NCI-H460 (cell line): ENCODE measurements at places on chromosomes 13 and 19. TPM values are rescaled to one million over a fixed set of nuclear protein-coding genes. Genes with fewer than 3 reads are reported as not detected.

SNRPA gene
- total RNA-seq: 185 and 211 TPM in 2 replicates

SLC25A23 gene
- 13.3 and 14.1 TPM in 2 replicates for total RNA-seq

KLK7 gene
- total RNA-seq: not detected in 2 replicates

ATP4B gene
- total RNA-seq: not detected in 2 replicates

POLR2E gene
- total RNA-seq: 102 and 108 TPM in 2 replicates

RGS9BP gene
- total RNA-seq: 0.12 and 0.15 TPM in 2 replicates

ERICH6B gene
- not detected in 2 replicates for total RNA-seq

ZNF181 gene
- 12.6 and 14.7 TPM in 2 replicates for total RNA-seq

DNA sequence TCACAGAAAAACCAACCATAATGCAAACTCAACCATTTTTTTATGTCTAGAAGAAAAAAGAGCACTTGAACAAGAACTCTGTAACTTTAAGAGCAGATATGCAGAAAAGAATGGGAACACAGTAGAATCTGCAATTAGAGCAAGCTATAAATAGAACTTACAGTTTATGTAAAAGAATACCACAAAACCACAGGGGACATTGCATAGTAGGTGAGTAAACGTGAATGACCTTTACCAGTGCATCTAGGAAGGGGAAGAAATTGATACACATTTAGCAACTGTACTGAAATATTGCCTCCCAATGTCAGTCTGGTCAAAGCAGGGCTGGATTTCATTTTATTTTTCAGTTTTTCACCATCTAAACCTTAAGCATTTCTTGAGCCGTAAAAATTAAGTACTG is 242.2 kb upstream of the EDNRB start:
- DNase-seq: no peak

GRCh38 chr13:38803531-38803930 is 116.7 kb downstream of the FREM2 start:
- no peak for DNase-seq

- peak; percentile 50 for DNase-seq
Observed at GRCh38 chr13:42762917-42763316, 18.5 kb upstream of the FAM216B start.

- no peak for DNase-seq
Observed at GRCh38 chr19:32416749-32417456, 11.3 kb downstream of the DPY19L3 start.

DNA sequence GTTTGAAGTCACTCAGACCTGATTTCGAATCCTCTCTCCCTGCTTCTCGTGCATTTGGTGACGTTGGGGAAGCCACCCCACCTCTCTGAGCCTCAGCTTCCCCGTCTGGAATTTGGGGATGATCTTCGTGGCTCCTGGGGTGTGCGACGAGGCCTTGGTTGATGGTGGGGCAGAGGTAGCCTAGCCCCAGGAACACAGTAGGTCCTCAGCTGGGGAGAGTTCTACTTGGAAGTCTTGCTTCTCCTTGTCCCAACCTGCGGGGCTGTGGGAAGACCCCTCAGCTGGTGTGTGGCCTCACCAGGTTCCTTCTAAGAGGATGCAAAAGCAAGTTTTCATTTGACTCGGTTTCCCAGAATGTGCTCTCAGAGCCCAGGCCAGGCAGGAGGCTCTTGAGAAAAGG is 13.1 kb downstream of the HPN start:
- no peak for DNase-seq

DNA sequence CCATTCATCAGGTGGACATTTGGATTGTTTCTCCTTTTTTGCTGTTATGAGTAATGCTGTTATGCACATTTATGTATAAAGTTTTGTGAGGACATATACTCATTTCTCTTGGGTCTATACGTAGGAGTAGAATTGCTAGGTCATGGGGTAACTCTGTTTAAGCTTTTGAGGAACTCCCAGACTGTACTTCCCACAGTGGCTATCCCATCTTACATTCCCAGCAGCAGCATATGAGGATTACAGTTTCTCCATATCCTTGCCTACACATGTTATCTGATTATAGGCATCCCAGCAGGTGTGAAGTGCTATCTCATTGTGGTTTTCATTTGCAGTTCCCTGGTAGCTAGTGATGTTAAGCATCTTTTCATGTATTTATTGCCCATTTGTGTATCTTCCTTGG is 5.9 kb downstream of the ZSCAN22 start:
- no peak for DNase-seq

DNA sequence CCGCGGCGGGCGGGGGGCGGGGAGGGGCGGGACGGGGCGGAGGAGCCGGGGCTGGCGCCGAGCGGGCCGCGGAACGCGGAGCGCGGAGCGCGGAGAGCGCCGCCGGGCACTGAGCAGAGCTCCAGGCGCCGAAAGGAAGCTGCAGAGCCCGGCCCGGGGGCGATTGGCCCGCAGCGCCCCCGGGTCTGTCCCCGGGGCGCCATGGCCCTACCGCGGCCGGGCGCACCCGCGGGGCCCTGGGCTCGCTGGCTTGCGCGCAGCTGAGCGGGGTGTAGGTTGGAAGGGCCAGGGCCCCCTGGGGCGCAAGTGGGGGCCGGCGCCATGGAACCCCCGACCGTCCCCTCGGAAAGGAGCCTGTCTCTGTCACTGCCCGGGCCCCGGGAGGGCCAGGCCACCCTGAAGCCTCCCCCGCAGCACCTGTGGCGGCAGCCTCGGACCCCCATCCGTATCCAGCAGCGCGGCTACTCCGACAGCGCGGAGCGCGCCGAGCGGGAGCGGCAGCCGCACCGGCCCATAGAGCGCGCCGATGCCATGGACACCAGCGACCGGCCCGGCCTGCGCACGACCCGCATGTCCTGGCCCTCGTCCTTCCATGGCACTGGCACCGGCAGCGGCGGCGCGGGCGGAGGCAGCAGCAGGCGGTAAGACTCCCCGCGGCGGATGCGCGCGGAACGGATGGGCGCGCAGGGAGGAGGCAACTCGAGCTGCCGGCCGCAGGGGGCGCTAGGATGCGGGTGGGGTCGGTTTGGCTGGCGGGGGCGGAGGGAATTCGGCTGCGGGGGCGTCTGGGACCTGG is at the start of gene PDE4A:
TSS of gene PDE4A (plus strand) at position 95 of the 796 bp plus-strand sequence. CDS start at position 322, 227 bp downstream.
- DNase-seq: no peak

DNA sequence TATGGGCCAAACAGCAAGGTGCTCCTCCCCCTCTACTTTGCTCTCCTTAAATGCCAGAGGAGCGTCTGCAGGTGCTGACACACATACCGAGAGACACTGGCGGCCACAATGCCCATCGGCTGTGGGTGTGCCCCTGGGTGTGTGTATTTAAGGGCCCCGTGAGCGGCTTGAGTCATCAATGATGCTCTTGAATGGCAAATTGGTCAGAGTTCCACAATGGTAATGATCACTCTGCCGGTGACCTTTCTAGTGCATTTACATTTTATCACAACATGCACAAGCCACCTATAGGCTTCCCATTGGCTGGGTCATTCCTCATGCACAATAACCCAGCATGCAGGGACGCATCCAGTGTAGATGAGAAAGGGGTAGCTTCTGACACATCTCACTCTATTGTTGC is 124.8 kb downstream of the ZNF536 start:
- DNase-seq: no peak

DNA sequence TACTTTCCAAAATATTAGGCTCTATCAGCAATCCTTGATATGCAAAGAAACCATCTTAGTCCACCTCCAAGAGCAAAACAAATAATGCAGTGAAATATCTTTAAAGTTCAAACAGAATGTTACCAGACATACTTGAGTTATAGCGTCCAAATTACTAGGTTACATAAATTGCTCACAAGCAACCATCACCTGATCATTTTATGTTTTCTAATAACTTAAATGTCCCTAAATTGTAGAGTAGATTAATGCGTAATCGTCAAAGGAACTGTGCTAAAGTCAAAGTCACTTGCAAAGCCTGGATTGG is 350.6 kb upstream of the ARGLU1 start:
- DNase-seq: no peak

DNA sequence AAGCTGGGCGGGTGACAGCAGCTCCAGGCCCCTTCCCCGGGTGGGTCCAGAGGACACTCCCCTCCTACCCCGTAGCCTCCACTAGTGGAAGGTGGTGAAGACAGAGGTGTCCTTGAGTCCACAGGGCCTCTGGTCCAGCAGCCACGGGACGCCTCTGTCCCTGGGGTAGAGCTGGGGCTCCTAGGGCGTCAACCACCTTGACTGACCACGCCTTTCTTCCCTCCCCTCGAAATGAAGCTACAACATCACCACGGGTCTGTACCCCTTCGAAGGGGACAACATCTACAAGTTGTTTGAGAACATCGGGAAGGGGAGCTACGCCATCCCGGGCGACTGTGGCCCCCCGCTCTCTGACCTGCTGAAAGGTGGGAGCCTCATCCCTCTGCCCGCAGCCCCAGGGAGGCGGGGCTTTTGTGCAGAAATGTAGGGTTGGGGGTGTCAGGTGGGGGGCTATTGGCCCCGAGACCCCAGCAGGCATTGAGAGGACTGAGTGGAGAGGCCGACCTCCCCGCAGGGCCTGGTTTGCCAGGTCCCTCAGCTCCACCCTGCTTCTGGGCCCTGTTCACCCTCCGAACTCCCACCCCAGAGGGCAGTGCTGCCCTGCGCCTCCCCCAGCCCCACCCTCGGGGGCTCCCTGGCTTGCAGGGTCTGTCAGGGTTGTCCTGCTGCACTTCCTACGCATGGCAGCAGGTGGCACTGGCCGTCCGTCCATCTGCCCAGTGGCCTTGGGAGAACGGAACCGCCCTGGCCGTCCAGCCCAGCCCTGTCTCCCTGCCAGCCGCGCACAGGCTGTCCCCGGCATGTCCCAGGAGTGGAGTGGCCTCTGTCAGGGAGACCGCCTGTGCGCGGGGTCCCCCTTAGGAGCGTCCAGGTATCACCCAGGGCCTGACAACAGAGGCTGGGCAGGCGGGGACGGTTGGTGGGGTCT is 15.7 kb downstream of the STK11 start:
- peak; percentile 45 for DNase-seq

DNA sequence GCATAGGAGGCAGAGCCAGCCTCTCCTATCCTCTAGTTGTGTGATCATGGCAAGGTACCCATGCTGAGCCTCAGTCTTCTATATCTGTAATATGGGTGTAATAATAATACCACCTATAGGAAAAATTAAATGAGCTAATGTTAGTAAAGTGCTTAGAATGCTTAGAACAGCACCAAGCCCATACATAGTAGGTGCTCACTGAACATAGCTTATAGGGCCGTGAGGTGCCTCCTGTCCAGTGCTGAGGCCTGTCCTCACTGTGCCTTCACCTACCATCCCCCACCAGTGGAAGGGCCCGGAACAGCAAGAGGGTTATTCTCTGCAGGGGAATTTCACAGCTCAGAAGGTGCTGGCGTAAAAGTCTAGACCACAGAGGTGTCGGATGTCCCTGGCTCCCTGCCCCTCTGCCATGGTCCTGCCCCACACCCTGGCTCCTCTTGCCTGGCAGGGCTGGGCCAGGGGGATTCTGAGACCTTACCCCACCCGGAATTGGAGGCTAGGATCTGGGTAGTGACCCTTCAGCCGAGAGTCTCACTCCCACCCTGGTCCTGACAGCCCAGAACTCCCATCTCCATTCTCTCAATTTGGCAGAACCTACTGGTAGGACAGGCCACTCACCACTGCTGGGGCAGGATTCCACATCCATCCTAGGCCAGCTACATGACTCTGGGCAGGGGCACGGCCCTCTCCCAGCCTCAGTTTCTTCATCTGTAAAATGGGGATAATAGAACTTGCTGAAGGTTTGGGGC is 2.2 kb upstream of the SCN1B start:
- DNase-seq: no peak

DNA sequence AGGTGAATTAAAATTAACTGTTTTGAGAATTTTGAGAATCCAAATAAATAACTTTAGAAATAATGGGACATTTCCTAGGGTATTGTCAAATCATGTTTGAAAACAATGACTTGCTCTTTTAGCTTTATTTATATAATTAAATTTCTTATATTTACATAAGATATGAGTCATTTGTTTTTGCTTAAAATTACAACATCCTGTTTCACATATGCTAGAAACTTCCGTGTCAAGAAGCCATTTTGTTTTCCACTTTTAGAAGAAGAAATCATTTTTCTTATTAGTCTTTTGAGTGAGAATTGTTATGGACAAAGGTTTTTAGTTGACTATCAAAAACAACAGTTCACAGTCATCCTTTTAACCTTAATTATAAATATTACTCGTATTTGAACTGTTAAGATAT is 48.2 kb downstream of the DPY19L3 start:
- no peak for DNase-seq
